Natural killer cell treated with Interleukin-12 subunit alpha and Interleukin-12 subunit beta and Interleukin-15 and Interleukin-18, amount 100 ng/mL, for 72 hours (primary cell): ENCODE measurements at places on chromosomes 11 and 22. TPM values are rescaled to one million over a fixed set of nuclear protein-coding genes. Genes with fewer than 3 reads are reported as not detected.

DNA sequence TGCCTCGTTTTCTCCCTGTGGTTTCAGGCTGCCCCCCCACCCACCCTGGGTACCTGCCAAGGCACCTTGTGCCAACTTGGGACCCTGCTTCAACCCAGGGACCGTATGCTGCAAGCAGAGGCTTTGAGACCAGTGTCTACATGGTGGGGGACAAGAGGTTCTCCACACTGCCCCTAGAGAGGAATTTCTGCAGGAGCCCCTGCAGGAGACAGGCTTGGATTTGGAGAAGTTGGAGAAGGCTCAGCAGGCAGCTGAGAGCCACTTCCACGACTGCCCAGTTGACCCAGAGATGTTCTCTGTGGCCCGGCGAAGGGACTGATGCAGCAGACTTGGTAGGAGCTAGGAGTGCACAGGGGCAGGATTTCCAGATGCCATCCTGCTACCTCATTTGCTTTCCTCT, 20.1 kb upstream of the NNMT start:
- H3K4me1 ChIP-seq: no peaks in the 10 kb centered on the region
- no peak overlapping the region for H3K4me3 ChIP-seq
- peaks cover 36% of the 10 kb centered on the region for H3K27me3 ChIP-seq

DNA sequence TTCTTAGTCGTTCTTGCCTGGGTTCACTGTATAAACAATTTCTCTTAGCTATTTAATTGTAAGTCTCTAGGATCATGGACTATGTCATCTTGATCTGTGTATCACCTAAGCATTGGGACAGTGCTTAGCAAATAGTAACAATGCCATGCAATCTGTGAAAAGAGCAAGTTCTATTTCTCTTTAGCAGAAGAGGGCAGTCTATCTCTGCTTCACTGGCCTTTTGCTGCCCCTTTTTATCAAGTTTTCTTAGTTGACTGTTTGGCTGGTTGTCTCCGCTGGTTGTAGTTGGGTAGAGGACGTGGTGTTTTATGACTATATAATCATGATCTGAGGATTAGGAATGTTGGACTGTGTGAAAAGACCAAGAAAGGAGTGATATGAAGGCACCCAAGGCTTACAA, 315.0 kb downstream of the JRKL start:
- no peaks in the 10 kb centered on the region for H3K36me3 ChIP-seq
- no peak overlapping the region for H3K4me3 ChIP-seq
- no peaks in the 10 kb centered on the region for H3K4me1 ChIP-seq
- no peak overlapping the region for H3K27ac ChIP-seq

DNA sequence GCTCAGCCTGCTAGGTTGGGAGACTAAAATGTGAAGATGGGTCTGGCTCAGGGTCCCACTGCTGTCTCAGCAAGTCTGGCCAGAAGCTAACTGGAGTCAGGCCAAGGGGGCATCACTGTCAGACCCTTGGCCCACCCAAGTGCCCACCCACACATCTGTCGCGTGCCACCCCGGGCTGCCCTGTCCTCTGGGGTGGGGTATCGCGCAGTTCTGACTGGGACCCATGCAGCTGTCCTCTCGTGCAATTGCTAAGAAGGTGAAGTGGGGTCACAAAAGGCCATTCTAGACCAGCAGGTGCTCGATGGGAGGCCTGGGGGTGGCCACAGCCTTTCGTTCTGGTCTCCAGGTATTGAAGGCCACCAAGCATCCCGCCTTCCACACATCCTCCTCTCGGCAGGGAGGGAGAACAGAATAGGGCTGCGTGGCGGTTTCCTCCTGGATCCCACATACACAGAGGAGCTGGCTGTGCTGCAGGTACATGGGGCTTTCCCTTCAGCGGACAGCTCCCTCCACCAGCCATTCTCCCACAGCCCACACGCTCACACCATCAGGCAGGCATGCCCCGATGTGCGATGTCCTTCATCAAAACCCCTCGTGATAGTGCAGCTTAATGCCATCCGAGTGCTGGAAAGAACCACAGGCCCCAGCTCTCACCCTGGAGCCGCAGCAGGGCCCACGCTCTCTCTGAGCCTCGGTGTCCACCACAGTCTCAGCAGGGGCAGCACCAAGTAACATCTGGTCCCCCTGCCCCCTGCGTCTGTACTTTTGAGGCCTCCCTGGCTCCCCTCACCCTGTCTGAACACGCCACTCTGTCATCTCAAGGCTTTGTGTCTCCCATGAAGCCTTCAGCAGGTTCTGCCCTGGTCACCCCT, 37.6 kb downstream of the SHANK2 start:
- H3K4me1 ChIP-seq: no peaks in the 10 kb centered on the region
- peak; percentile 32 for DNase-seq
- H3K4me3 ChIP-seq: no peak overlapping the region
- H3K27ac ChIP-seq: no peak overlapping the region
- H3K36me3 ChIP-seq: no peaks in the 10 kb centered on the region

- DNase-seq: no peak
- H3K27ac ChIP-seq: no peak overlapping the region
- peaks cover 6% of the 10 kb centered on the region for H3K4me1 ChIP-seq
Observed at GRCh38 chr11:105000167-105000566, 22.8 kb downstream of the CASP5 start.

GRCh38 chr22:30804626-30805025, 110.0 kb downstream of the OSBP2 start:
- peaks cover 7% of the 10 kb centered on the region for H3K4me1 ChIP-seq
- no peaks in the 10 kb centered on the region for H3K36me3 ChIP-seq
- H3K4me3 ChIP-seq: no peak overlapping the region

- no peaks in the 10 kb centered on the region for H3K27me3 ChIP-seq
- H3K36me3 ChIP-seq: peaks cover 7% of the 10 kb centered on the region
- H3K27ac ChIP-seq: no peak overlapping the region
- DNase-seq: no peak
Observed at GRCh38 chr11:18100926-18101656, 4.8 kb downstream of the SAAL1 start.

DNA sequence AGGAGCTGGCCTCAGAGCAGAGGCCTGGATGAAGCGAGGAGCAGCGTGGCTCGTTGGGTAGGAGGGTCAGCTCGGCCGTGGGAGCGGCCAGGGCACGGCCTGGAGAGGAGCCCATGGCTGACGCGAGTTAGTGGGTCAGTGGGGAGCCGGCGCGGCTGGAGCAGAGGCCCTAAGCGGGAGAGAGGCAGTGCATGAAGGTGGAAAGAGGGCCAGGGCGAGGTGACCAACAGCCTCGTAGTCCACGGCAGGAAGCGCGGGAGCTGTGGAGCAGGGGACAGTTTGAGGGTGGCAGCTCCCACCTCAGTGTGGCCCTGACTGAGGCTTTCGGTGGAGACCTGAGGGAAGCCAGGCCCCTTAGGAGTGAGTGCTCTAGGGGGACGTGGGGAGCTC, 24.1 kb downstream of the DCPS start:
- no peak overlapping the region for H3K4me3 ChIP-seq
- H3K27me3 ChIP-seq: no peaks in the 10 kb centered on the region
- H3K36me3 ChIP-seq: no peaks in the 10 kb centered on the region
- DNase-seq: no peak
- H3K27ac ChIP-seq: peak overlapping the region; percentile 68
- peaks cover 51% of the 10 kb centered on the region for H3K4me1 ChIP-seq

DNA sequence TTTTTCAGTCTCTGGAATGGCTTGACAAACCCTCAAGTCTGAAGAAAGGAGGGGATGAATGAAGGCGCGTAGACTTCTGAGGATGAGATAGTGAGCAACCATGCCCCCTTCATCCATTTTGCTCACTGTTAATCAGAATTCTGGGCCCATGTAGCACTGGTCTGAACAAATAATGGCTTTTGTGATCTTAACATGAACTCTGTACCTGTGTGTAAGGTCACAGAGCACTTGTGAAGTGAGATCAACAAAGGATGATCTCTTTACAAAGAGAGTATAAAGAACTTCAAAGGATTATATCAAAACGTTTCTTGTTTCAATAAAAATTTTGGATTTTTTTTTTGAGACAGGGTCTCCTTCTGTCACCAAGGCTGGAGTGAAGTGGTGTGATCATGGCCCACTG, 976.7 kb downstream of the OPCML start:
- no peaks in the 10 kb centered on the region for H3K27me3 ChIP-seq
- no peaks in the 10 kb centered on the region for H3K36me3 ChIP-seq
- H3K27ac ChIP-seq: no peak overlapping the region
- no peak overlapping the region for H3K4me3 ChIP-seq

- no peaks in the 10 kb centered on the region for H3K4me1 ChIP-seq
- no peak for DNase-seq
- H3K27ac ChIP-seq: no peak overlapping the region
Observed at GRCh38 chr22:28030473-28030872, 111.4 kb upstream of the PITPNB start.

DNA sequence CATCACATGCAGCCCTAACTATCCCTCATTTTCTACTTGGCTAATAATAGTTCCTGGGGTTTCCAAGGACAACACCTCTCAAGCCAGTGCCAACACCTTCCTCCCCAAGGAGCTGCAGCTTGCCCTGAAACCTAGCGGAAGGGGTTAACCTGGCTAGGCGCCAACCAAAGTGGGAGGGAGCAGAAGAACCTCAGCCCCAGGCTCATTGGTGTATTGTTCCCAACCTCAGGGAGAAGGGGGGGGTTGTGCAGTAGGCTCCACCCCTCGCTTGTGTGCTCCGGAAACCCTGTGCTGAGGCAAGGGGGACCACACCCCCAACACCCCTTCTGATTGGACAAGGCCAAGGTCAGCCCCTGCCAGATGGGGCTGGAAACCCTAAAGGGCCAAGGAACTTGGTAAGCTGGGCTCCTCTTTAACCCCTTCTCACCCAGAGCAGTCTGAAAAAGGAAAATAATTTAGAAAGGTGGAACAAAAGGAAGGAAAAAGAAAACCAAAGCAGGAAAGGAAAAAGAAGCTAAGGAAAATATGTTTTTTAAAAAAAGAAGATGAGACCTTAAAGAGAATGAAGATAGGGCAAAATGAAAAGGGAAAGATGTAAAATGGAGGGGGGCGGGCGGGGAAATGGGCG, 2.5 kb downstream of the MTA2 start:
- DNase-seq: peak; percentile 98
- H3K4me1 ChIP-seq: peaks cover 61% of the 10 kb centered on the region
- peaks cover 52% of the 10 kb centered on the region for H3K36me3 ChIP-seq

DNA sequence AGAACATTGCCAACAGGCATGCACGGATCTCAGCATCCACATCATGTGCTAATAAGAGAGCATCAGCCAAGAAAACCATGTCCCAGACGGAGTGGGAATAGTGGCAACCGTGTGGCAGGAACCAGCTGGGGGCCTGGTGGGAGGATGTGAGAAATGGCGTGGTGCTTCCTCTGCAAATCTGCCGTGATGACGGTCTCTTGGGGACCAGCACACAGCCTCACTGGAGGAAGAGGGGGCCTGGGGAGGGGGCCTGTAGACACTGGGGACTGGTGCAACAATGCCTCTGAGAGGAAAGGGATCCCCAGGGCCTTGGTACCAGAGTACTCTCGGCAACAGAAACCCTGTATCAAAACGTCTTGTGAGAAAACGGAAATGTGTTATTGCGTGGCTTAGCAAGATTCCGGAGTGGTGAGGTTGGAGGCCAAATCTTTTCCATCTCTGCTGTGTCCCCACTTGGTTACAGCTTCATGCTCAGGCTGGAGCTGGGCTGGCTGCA, 154.3 kb upstream of the TBCEL start:
- peaks cover 70% of the 10 kb centered on the region for H3K4me1 ChIP-seq
- peaks cover 2% of the 10 kb centered on the region for H3K27me3 ChIP-seq
- H3K36me3 ChIP-seq: no peaks in the 10 kb centered on the region
- peak; percentile 61 for DNase-seq
- peak overlapping the region; percentile 27 for H3K27ac ChIP-seq

- peaks cover 36% of the 10 kb centered on the region for H3K4me1 ChIP-seq
- H3K27me3 ChIP-seq: no peaks in the 10 kb centered on the region
- no peak overlapping the region for H3K27ac ChIP-seq
- peaks cover 10% of the 10 kb centered on the region for H3K36me3 ChIP-seq
- no peak for DNase-seq
- no peak overlapping the region for H3K4me3 ChIP-seq
Observed at GRCh38 chr22:46824344-46824909, 62.0 kb downstream of the TBC1D22A start.

GRCh38 chr22:43080616-43081015, 8.6 kb downstream of the TTLL1 start:
- peaks cover 12% of the 10 kb centered on the region for H3K4me1 ChIP-seq
- no peaks in the 10 kb centered on the region for H3K36me3 ChIP-seq
- no peak overlapping the region for H3K4me3 ChIP-seq
- no peak overlapping the region for H3K27ac ChIP-seq
- no peaks in the 10 kb centered on the region for H3K27me3 ChIP-seq

DNA sequence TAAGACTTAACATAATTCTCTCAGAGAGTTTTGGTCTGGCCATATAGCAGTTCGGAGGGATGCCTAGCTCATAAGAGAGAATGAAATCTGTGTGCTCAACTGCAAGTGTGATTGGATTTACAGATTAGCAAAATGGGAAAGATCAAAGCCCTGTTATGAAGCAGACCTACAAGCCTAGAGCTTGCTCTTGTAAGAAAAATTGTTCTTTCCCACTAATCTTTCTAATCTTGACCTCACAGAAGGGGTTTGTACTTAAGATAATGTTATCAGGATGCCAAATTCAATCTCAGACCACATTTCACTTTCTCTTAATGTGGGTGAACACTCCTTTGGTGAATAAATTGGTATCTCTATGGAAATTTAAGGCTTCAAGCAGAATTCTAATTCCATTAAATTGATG, 267.2 kb downstream of the RAB38 start:
- H3K27ac ChIP-seq: no peak overlapping the region
- no peaks in the 10 kb centered on the region for H3K36me3 ChIP-seq
- DNase-seq: no peak
- no peaks in the 10 kb centered on the region for H3K4me1 ChIP-seq
- no peak overlapping the region for H3K4me3 ChIP-seq

DNA sequence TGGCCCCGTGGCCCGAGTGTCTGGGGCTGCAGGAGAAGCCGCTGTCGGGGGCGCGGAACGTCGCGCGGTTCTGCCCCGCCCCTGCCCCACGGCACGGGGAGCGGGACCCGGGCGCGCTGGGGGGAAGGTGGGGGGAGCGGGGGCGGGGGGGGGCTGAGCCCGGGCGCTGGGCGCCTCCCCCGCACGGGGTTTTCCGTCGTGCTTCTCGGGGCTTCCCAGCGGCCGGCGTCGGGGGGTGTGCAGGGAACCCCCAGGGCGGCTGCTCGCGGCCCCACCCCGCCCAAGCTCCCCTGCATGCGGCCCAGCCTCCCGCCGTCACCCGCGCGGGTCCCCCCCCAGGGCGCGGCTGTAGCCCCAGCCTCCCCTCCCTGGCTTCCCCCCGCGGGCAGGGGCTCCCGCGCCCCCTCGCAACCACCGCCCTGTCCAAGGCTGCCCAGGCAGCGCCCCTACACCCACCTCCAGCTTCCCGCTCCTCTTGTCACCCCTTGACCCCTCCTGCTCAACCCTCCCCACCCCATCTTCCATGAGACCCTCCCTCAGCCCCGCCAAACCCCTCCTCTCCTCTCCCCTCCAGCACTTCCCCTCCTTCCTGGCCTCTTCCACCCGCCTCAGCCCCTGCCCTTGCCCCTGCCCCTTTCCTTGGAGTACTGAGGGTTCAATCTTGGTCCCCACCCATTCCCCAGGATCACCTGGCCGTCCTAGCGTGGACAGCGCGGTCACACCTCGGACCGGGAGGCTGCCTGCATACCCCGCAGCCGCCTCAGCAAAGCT, 1.7 kb downstream of the IL17REL start:
- peak overlapping the region; percentile 53 for H3K4me3 ChIP-seq
- DNase-seq: peak; percentile 81
- H3K36me3 ChIP-seq: no peaks in the 10 kb centered on the region

The SMIM35 gene
- not detected for total RNA-seq

The SPDYC gene
- not detected for total RNA-seq

The SCGB2A2 gene
- not detected for total RNA-seq

The KIAA1671 gene
- 11.7 TPM for total RNA-seq

The OR52A1 gene
- total RNA-seq: not detected

The KRTAP5-11 gene
- not detected for total RNA-seq

The SLC17A6 gene
- not detected for total RNA-seq

The RTN4RL2 gene
- total RNA-seq: not detected
